NCI-H748 treated with DMSO at 0.1 percent for 48 hours (cell line): ENCODE measurements at places on chromosomes 3 and 15.

DNA sequence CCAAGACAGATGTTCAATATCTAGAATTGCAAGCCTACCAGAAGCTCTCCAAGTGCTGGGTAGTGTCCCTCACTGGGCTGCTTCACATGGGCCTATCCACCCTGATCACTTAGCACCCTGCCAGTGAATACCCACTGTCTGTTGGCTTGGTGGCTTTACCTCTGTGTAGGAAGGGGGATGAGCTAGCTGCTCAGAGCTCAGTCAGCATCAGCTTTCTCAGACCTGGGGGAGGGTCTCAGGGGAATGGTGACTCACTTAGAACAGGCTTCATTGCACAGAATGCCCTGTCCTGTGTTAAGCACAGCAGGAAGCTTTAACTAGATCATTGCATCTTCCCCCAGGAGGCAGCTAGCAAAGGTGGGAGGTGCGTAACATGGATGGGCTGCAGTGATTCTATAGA is 209.8 kb downstream of the PDCD6IP start:
- no peak for DNase-seq

- no peak for DNase-seq
Measured at GRCh38 chr3:124846189-124846588, 41.0 kb downstream of the ITGB5 start.

DNA sequence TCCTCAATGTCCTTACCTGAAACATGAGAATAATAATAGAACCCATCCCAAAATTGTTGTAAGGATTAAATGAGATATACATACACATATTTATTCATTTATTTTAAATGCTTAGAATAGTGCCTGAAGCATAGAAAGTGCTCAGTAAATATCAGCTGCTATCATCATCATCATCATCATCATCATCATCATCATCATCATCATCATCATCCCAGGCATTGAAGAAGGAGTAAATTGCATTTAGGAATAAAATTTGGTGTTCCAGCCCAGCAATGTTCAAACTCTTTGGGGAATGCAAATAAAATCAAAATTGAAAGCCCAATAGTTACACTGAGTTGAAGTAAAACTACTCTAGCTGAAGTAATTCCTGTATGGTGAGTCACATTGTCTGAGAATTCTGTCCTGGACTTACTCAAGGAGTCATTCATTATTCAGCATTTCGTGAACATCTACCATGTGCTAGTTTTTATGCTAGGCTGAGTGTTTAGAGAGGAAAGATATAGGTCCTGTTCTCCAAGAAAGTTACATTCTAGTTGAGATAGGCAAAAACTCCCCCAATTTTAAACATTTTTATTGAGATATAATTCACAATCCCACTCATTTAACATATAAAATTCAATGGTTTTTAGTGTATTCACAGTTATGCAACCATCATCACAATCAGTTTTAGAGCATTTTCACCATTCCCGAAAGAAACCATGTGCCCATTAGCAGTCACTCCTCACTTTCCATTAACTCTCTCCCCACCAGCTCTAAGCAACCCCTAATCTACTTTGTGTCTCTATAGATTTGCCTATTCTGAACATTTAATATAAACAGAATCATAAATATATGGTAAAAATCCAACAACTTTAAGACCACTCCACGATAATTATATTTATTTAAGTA is 107.2 kb downstream of the FRMD5 start:
- DNase-seq, result no peak

DNA sequence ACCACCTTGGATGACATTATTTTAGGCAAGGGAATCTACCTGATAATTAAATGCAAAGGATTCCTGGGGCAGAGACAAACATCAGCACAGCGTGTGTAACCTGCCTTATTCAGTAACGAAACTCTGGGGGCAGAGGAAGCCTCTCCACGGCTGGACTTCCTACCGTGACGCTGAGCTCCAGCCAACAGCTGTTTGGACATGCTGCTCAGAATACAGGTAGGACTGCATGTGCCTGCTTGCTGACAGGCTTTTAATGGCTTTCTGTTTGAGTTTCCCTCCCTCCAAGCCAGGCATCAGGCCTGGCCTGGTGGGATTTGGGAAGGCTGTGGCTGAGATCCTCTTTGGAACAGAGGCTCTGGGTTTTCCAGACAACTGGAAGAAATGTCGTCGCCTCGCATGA is 150.6 kb downstream of the ADAMTS17 start:
- DNase-seq, result no peak
